NCI-H1436 treated with DMSO at 0.1 percent for 48 hours (cell line): ENCODE measurements at places on chromosomes 6 and 20.

- no peak for DNase-seq
These were observed 14.4 kb downstream of the PREX1 start for GRCh38 chr20:48813446-48813747.

GRCh38 chr20:50727792-50728485, 3.4 kb upstream of the PARD6B start:
- DNase-seq = no peak

- DNase-seq = no peak
These were observed 241.7 kb upstream of the TAB2 start for GRCh38 chr6:149075616-149076354.

- no peak for DNase-seq
These were observed 9.4 kb upstream of the NPBWR2 start for GRCh38 chr20:64116541-64117431.

DNA sequence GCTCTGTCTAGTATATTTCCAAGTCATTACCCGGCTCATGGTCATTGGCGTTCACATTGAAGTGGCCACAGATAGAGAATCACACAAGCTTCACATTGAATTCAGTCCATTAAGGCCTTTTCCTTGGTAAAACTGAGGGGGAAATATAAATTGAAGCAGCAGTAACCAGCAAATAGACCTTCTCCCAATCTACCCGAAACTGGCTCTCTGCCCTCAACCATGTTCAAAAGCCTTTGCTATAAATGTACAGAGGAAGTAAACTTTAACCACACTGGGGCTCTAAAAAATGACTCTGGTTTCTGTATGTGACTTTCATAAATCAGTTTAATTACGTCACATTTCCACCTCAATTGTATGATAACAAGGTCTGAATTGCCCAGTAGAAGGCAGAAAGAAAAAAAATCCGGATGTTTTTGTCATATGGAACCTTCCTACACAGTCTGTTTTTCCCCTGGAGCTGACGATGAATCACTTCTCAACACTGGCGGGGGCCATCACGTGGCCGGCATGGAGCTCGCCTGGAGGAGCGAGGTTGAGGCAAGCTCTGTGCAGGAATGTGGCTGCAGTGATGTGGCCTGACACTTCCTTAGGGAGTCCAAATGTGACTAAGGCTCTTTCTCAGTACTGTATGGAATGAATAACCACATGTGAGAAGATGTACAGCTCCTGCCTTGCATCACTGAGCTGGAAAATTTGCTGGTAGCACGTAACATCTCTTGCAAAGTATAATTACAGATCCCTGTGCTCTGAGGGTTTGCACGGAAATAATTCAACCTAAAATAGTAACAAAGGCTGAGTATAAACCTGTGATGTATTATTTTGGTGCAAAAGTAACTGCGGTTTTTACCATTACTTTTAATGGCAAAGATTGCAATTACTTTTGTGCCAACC, 58.6 kb upstream of the SNX9 start:
- no peak for DNase-seq
